B cell (primary cell): ENCODE measurements at places on chromosomes 7 and 10. TPM values are rescaled to one million over a fixed set of nuclear protein-coding genes. Genes with fewer than 3 reads are reported as not detected.

DNA sequence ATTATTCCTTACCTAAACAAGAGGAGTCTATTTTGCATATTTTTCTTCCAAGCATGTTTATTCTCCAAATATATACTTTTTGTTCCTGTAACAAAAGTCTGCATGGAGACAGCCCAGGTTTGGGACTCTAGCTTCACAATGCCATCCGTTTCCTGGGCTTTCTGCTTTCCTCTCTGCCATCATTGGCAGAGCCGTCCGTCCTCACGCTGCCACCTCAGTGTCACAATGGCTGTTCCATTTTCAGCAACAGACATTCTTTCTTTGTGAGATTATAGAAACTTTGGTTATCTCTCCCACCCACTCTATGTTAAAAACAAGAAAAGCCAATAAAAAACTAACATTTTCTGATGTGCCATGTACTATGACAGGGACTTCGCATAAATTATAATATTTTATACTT lies 825.2 kb downstream of the REEP3 start:
- no peaks in the 10 kb centered on the region for H3K36me3 ChIP-seq
- DNase-seq: no peak
- no peak overlapping the region for H3K27ac ChIP-seq
- no peaks in the 10 kb centered on the region for H3K27me3 ChIP-seq
- no peak overlapping the region for H3K4me3 ChIP-seq

- H3K36me3 ChIP-seq: no peaks in the 10 kb centered on the region
- H3K27ac ChIP-seq: no peak overlapping the region
- H3K4me1 ChIP-seq: no peaks in the 10 kb centered on the region
- H3K27me3 ChIP-seq: peaks cover 8% of the 10 kb centered on the region
These were observed 193.1 kb downstream of the WDR37 start for GRCh38 chr10:1249142-1249920.

GRCh38 chr10:87642988-87643387 lies 16.7 kb upstream of the PAPSS2 start:
- DNase-seq: no peak
- H3K27ac ChIP-seq: no peak overlapping the region
- no peak overlapping the region for H3K4me3 ChIP-seq
- no peaks in the 10 kb centered on the region for H3K36me3 ChIP-seq
- H3K27me3 ChIP-seq: no peaks in the 10 kb centered on the region
- no peaks in the 10 kb centered on the region for H3K4me1 ChIP-seq

DNA sequence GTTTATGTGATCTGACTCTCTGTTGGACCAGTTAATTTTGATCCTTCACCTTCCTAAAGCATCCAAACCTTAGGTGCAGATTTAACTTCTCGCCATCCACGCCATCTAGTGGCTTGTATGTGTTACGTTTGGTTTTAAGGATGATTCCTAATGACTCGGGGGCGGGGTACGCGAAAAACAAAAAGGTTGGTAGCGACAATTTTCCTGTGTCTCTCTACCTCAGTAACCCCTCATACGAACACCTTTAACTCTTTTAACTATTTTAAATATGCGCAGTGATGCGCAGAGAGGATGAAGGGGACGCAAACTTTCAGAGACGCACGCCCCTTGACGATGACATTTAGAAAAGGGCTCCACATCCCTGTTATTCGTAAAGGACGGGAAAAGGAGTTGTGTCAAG lies 714 bp upstream of the KCND2 start:
- no peaks in the 10 kb centered on the region for H3K4me1 ChIP-seq
- no peak overlapping the region for H3K27ac ChIP-seq
- H3K4me3 ChIP-seq: no peak overlapping the region
- peaks cover 6% of the 10 kb centered on the region for H3K27me3 ChIP-seq
- H3K36me3 ChIP-seq: no peaks in the 10 kb centered on the region

DNA sequence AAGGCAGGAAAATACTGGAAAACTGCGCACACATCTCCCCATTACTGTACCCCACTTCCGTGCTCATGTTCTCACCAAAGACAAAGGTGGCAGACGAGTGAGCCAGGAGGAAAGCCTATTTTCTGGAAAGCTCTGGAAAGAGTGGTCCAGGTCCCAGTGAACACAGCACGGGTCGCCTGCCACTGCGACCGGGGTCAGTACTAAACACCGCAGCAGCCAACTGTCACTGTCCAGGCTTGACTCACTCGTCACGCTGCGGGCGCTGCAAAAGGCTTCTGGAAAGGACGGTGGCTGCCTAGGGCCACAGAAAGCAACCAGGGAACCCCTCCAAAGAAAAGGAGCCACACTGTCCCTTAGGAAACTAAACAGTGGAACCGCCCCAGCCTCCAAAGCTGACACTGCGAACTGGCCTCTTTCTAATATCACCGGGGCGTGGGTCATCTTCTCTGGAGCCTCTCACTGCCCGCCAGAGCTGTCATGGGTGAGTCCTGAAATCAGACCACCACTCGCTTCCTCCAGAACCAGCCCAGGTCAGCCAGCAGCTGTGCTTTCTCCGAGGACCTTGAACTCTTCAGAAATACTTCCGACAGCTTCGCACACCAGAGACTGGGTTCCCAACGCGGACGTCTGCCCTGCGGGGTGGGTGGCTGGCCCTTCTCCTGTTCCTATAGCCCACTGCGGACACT lies 4.0 kb downstream of the RADIL start:
- no peaks in the 10 kb centered on the region for H3K36me3 ChIP-seq
- H3K4me1 ChIP-seq: peaks cover 3% of the 10 kb centered on the region
- no peaks in the 10 kb centered on the region for H3K27me3 ChIP-seq
- H3K4me3 ChIP-seq: no peak overlapping the region
- no peak overlapping the region for H3K27ac ChIP-seq

- no peaks in the 10 kb centered on the region for H3K27me3 ChIP-seq
- peak; percentile 66 for DNase-seq
- H3K4me1 ChIP-seq: peaks cover 18% of the 10 kb centered on the region
- H3K4me3 ChIP-seq: no peak overlapping the region
These were observed 18.3 kb downstream of the STEAP1B start for GRCh38 chr7:22481726-22482125.

DNA sequence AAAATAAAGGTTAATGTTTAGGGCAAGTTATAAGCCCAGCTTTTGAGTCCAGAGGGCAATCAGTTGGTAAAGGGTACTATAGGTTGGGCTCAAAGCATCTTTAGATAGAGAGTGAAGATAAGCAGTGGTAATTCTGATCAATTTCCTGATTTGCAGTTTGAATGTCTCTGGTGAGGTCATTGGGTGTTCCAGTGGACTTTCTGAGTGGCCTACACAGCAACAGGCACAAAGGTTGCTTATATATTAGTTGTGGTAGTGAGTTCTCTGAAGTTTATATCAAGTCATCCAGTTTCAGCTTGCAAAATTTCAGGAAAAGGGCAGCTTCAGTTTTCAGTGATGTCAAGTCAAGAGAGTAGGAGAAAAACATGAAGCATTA lies 29.1 kb downstream of the GIMAP5 start:
- no peak overlapping the region for H3K4me3 ChIP-seq
- H3K27me3 ChIP-seq: peaks cover 4% of the 10 kb centered on the region
- H3K4me1 ChIP-seq: no peaks in the 10 kb centered on the region
- no peaks in the 10 kb centered on the region for H3K36me3 ChIP-seq

- DNase-seq: no peak
- H3K4me1 ChIP-seq: no peaks in the 10 kb centered on the region
- no peak overlapping the region for H3K27ac ChIP-seq
- no peaks in the 10 kb centered on the region for H3K36me3 ChIP-seq
- H3K27me3 ChIP-seq: no peaks in the 10 kb centered on the region
These were observed 364.1 kb downstream of the RPS24 start for GRCh38 chr10:78397786-78398185.

GRCh38 chr7:141463986-141464385 lies 87.2 kb upstream of the AGK start:
- H3K4me1 ChIP-seq: no peaks in the 10 kb centered on the region
- H3K27me3 ChIP-seq: no peaks in the 10 kb centered on the region
- no peak overlapping the region for H3K4me3 ChIP-seq
- no peak overlapping the region for H3K27ac ChIP-seq

- no peak for DNase-seq
- H3K27ac ChIP-seq: no peak overlapping the region
- H3K36me3 ChIP-seq: no peaks in the 10 kb centered on the region
- H3K4me3 ChIP-seq: no peak overlapping the region
These were observed 972.2 kb upstream of the MBL2 start for GRCh38 chr10:53744746-53745145.

- no peak for DNase-seq
- H3K36me3 ChIP-seq: peaks cover 13% of the 10 kb centered on the region
- H3K4me3 ChIP-seq: no peak overlapping the region
- no peak overlapping the region for H3K27ac ChIP-seq
- no peaks in the 10 kb centered on the region for H3K4me1 ChIP-seq
- H3K27me3 ChIP-seq: no peaks in the 10 kb centered on the region
These were observed 25.8 kb downstream of the NHLRC2 start for GRCh38 chr10:113880236-113880635.

DNA sequence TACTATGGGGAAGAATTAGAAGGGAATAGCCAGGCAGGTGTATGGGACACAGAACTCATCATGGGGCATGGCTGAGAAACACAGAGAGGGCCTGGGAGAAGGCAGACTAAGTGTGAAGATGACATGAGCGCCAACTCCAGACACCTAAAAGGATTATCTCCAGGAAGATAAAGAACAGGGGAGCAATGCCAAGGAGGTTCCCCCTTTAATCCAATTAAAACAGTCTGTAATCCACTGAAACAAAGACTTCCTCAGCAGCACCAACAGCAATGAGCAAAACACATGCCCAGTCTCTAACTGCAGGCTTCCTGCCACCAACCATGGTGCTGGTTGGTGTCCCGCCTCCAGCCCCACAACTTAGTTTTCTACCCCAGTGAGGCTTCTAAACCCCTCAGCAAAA lies 108.9 kb downstream of the GRID1 start:
- H3K4me3 ChIP-seq: no peak overlapping the region
- peaks cover 7% of the 10 kb centered on the region for H3K27me3 ChIP-seq
- no peaks in the 10 kb centered on the region for H3K4me1 ChIP-seq
- no peak for DNase-seq
- no peak overlapping the region for H3K27ac ChIP-seq

- H3K4me1 ChIP-seq: peaks cover 14% of the 10 kb centered on the region
- H3K4me3 ChIP-seq: peak within 1 kb of the TSS; percentile 35
- H3K27me3 ChIP-seq: peaks cover 46% of the 10 kb centered on the region
- no peaks in the 10 kb centered on the region for H3K36me3 ChIP-seq
These were observed at the start of gene HOXA5 for GRCh38 chr7:27143023-27143949. Gene HOXA5, minus strand, starts transcription at chr7:27143681. Its CDS starts 74 bp downstream, at chr7:27143607.

GRCh38 chr7:131616487-131617200 lies 60.2 kb upstream of the PODXL start:
- H3K27ac ChIP-seq: no peak overlapping the region
- DNase-seq: no peak
- no peaks in the 10 kb centered on the region for H3K36me3 ChIP-seq
- no peaks in the 10 kb centered on the region for H3K27me3 ChIP-seq
- H3K4me1 ChIP-seq: no peaks in the 10 kb centered on the region

- no peaks in the 10 kb centered on the region for H3K4me1 ChIP-seq
- H3K27ac ChIP-seq: no peak overlapping the region
- no peak for DNase-seq
- H3K27me3 ChIP-seq: no peaks in the 10 kb centered on the region
- no peak overlapping the region for H3K4me3 ChIP-seq
These were observed 18.1 kb downstream of the SLC35G1 start for GRCh38 chr10:93911866-93912265.

DNA sequence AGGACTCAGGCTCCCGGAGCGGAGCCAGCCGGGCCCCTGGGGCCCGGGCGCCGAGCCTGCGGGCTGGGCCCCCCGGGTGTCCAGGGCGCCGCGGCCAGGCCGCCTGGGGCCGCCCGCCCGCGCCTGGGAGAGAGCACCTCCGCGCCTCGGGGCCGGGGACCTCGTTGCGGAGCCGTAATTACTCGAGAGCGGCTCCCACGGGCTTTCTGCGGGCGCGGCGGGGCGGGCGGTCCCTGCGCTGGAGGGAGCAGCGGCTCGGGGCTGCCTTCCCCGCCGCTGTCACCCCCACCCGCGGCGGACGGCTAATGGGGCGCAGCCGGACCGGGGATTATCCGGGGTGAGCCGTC lies 1.5 kb downstream of the GNB2 start:
- no peak for DNase-seq
- peaks cover 6% of the 10 kb centered on the region for H3K4me1 ChIP-seq
- H3K27me3 ChIP-seq: no peaks in the 10 kb centered on the region
- peak overlapping the region; percentile 97 for H3K27ac ChIP-seq

DNA sequence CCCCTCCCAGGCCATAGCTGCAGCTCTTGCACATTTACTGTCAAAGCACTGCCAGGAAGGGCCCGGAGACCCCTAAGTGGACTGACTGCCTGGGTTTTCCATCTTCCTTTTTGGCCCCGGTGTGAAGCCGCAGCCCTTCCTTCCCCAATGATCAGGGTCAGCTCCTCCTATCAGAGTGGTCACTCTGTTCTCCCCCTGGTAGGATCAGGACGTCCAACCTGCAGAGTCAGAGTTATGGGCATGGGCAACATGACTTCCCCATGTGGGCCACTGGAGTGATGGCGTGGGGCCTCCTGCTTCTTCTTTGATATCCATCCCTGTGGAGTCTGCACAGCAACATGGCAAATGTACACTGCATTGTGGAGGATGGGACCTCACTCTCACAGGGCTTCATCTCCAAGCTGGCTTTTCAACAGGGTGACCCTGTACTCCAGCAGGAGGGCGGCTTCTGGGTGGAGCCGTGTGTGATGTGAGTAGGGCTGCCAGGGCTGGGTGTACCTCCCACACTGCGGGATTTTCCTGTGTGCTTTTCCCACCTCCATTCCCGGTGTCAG lies 6.4 kb upstream of the RAMP3 start:
- H3K4me3 ChIP-seq: no peak overlapping the region
- H3K4me1 ChIP-seq: no peaks in the 10 kb centered on the region
- no peak for DNase-seq
- no peaks in the 10 kb centered on the region for H3K27me3 ChIP-seq
- no peak overlapping the region for H3K27ac ChIP-seq

GRCh38 chr10:117782276-117782675 lies 239.7 kb downstream of the EMX2 start:
- no peak overlapping the region for H3K27ac ChIP-seq
- H3K27me3 ChIP-seq: no peaks in the 10 kb centered on the region
- H3K4me1 ChIP-seq: no peaks in the 10 kb centered on the region
- DNase-seq: no peak

DNA sequence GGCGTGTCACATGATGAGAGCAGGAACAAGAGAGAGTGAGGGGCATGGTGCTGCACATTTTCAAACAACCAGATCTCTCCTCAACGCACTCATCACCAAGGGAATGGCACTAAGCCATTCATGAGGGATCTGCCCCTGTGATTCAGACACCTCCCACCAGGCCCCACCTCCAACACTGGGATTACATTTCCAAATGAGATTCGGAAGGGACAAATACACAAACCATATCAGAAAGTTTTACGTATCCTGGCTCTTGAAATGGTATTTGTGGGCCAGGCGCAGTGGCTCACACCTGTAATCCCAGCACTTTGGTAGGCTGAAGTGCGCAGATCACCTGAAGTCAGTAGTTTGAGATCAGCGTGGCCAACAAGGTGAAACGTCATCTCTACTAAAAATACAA lies 189.4 kb downstream of the PLXDC2 start:
- H3K27ac ChIP-seq: no peak overlapping the region
- peaks cover 10% of the 10 kb centered on the region for H3K4me1 ChIP-seq
- no peaks in the 10 kb centered on the region for H3K27me3 ChIP-seq
- DNase-seq: no peak

GRCh38 chr10:14325325-14325955 lies 5.3 kb downstream of the FRMD4A start:
- peaks cover 5% of the 10 kb centered on the region for H3K27me3 ChIP-seq
- H3K4me1 ChIP-seq: no peaks in the 10 kb centered on the region
- peak; percentile 27 for DNase-seq
- H3K36me3 ChIP-seq: no peaks in the 10 kb centered on the region
- H3K4me3 ChIP-seq: no peak overlapping the region

Gene CDH23
- total RNA-seq: 0.37 and 0.39 TPM in 2 replicates

Gene LRCH4
- total RNA-seq: 288 and 289 TPM in 2 replicates

Gene ADAMTS14
- total RNA-seq: not detected in 2 replicates

Gene HOXA1
- total RNA-seq: 0.37 and 0.87 TPM in 2 replicates

Gene GRM8
- total RNA-seq: not detected in 2 replicates

Gene CFAP70
- 2.9 and 3.6 TPM in 2 replicates for total RNA-seq

Gene NT5C2
- total RNA-seq: 80.8 and 91.0 TPM in 2 replicates
